ENCODE measurements at places on chromosomes 3 and 15.

DNA sequence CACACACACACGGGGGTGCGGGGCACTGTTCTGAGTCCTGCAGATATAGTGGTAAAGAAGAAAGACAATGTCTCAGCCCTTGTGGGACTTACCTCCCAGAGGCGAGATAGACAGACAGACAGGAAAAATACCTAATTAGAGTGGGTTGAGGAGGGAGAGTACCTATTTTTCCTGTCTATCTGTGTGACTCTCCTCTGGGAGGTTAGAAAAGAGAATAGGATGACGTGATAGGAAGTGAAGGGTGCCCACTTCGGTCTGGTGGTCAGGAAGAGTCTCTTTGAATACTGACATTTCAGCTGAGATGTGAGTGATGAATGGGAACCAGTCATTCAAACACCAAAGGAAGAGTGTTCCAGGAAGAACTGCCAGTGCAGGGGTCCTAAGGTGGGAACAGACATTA, 4.1 kb upstream of the APOD start:
- no peak for DNase-seq

GRCh38 chr3:184656829-184657681, 54.8 kb downstream of the MAGEF1 start:
- DNase-seq, result peak; percentile 47

DNA sequence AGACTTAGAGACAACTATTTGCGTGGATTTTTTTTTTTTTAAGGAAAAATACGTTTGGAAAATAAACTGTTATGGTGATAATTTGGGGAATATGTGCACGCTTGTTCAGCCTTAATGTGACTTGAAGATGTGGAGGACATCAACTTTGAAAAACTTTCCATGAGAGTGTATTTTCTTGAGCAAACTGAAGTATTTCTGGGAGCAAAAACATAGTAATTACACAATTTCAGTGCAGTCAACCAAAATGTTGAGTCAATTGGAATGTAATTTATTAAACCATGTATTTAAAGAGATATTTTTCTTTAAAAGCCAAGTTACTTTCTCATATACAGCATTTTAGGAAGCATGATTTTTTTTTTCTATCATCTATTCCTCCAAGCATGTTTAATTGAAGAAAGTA, 80.3 kb upstream of the FLNB start:
- DNase-seq, result no peak

DNA sequence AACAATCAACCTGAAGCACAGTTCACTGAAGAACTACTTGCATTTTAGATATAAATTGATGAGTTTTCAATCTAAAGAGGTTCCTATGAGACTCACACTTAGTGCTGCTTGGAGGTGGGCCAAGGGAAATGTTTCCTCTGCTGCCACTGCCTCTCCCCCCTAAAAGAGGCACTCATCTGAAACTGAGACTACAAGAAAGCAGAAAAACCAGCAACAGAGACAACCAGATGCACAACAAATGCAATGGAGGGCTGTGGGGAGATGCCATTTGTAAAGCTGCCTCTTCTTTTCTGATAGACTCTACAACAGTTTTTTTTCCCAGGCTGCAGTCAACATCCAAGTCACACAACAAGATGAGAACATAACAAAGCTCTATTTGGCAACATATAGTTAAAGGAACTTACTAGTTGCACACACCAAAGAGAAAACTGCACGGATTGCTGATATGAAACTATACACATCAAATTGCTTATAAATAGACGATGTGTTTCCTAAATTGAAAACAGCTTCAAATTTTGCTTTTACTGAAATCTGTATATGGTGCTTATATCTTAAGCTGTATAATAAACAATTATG, 11.0 kb downstream of the TSPAN3 start:
- no peak for DNase-seq

DNA sequence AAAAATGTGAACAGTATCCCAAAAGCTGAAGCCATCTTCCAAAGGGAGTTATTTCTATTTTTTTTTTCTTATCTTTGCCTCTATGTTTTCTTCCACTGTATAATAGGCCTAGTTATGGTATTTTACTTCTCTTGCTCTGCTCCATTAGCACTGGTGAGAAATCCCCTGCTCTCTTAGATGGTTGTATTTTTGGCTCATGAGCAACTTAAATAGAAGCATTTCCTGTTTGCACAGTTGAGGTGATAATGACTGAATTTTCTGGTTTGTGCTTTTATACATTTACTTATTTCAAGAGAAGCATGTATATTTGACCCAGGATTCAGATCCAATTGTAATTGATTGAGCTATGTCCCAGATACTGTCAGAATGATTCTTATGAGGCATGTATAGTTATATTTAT, 61.6 kb upstream of the CD200R1L start:
- no peak for DNase-seq

DNA sequence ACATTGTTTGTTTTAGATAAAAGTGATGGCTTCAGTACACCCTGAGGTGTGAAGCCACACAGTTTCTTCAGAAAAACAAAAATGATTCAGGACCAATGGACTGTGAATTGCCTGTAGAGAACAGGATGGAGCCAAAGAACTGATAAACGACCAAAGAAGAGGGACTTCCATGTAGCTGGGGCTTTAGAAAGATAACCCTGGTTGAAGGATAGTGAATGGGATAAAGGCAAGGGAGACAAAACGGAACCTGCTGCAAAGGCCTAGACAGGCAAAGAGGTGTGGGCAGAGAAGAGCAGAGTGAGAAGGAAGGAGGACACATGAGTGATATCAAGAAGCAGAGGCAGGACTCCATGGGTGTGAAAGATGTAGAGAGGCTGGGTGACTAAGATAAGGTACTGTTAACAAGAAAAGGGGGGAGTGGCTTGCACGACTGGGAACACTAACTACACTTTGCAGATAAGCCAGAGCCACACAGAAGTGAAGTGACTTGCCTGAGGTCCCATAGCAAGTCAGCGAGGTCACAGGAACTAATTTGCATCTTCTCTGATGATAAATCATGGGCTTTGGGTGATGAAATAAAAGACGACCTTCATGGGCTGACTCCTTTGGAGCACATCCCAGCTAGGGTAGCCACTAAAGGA, 44.3 kb downstream of the RAB6B start:
- DNase-seq, result no peak

DNA sequence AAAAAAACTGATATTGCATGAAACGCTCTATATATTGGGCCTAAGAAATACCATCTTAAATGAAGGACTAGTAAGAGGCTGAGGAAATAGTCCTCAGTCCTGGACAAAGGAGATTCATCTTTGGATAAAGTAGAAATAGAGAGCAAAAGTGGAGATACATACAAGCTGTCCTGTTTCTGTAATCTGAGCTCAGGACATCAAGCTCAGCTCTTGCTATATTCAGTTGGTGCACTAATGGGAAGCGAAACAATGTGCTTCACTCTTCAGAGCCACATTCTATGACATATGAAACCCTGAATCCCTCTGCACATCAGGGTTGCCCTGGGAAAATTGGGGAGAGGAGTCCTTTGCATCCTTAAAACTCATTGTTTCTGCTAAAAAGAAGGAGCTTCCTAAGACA, 290.7 kb downstream of the VPS13C start:
- DNase-seq, result no peak

DNA sequence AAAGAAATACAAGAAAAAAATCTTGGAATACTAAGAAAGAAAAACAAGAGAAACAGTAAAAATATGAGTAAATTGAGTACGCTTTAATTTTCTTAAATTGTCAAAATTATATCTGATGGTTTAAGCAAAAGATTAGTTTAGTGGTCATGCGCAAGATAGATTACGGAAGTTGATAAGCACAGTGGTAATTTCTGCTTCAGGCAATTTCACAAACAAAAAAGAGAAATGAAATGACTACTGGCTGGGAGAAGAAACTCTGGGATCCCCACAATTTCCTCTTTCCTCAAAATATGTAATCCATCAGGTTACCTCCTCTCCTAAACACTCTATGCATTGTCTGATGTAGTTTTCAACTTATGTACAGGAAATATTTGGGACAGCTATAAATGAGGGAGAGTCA, 9.0 kb downstream of the MYD88 start:
- DNase-seq, result no peak
